Kidney capillary endothelial cell (primary cell): ENCODE measurements at places on chromosomes 7 and 10.

GRCh38 chr10:121611393-121612159 lies 13.3 kb upstream of the FGFR2 start:
- no peak for DNase-seq

- DNase-seq = no peak
These were observed 209.2 kb upstream of the LRRN3 start for GRCh38 chr7:110881721-110882120.

- DNase-seq = no peak
These were observed 126.8 kb upstream of the TNRC18 start for GRCh38 chr7:5550385-5550784.

DNA sequence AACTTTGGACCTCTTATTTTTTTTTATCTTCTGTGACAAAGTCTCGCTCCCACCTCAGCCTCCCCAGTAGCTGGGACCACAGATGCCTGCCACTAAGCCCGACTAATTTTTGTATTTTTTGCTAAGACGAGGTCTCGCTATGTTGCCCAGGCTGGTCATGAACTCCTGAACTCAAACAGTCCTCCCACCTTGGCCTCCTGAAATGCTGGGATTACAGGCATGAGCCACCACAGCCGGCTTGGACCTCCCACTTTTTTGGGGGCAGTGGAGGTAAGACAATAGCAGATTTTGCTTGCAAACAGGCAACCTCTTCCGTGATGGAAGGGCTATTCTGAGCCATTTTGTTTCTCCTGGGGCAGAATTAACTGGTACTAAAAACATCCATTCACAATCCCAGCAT lies 1.2 kb upstream of the TRRAP start:
- no peak for DNase-seq

DNA sequence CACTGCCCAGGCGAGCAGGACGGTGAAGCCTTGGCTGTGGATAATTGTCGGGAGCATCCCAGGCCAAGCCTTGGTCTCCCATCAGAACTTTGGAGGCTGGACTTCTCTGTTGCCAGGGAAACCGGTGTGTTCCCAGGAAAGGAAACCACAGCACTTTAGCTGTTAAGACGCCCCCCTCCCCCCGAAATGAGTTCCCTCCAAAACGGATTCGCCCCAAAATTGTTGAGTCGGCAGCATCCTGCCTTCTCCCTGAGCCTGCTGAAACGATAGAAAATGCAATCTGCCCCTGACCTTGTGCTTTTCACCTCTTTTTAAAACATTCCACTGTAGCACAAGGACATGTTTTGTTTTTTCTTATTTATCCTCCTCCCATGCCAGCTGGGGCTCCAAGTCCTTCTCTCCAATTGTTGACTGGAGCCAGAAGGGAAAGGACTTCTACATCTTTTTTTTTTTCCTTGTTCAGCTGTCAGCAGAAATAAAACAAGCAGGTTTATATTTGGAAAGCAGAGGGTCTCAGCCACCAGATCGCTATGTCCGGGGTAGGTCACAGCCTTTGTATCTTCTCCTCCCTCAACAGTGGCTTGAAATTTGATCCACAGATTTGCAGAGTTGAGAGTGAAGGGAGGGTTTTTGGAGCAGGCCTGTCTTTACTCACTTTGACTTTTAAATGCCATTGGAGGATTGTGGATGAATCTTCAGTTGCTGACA lies 116.5 kb downstream of the ZMIZ1 start:
- DNase-seq = no peak

GRCh38 chr7:138898255-138898654 lies 82.9 kb downstream of the KIAA1549 start:
- DNase-seq = no peak

- no peak for DNase-seq
These were observed 269.6 kb downstream of the ELFN1 start for GRCh38 chr7:1939434-1940401.

- no peak for DNase-seq
These were observed 80.7 kb downstream of the MAD1L1 start for GRCh38 chr7:2151801-2152612.

DNA sequence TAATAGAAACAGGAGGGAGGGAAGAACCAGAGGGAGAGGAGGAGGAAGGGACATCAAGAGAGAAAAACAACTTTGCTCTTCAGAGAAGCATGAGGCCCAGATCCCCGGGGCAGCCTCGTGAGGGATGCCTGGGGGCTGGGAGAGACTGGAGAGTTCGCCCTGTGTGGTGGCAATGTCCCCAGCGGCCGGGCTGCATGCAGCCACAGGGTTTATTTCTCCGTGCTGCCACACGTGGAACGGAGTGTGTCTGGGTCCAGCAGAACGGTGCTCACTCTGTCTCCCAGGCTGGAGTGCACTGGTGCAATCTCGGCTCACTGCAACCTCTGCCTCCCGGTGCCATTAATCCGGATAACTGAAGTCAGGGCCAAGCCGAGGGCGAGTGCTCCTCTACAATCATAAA lies 257.7 kb downstream of the ACTR3B start:
- DNase-seq = no peak

GRCh38 chr7:23471106-23471859 lies 992 bp upstream of the IGF2BP3 start:
- peak; percentile 91 for DNase-seq

DNA sequence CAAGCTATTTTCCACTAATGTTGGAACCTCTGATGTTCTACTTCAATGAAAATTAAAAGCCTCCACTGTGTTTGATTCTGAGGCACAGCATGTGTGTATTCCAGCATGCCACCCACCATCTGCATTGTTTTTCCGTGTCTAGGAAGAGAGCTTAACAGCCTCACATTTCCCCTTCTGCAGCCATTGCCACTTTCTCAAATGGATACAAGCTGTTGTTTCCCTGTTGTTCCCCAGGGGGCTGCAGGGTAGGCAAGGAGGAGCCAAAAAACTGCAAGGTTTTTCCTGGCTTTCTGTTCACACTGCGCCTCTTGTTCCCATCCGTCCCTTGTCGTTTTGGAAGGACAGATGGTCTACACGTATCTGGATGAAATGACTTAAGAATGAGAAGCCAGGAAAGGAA lies 72.3 kb upstream of the DNAJB12 start:
- no peak for DNase-seq

GRCh38 chr10:30510184-30510931 lies 76.4 kb downstream of the MAP3K8 start:
- no peak for DNase-seq

DNA sequence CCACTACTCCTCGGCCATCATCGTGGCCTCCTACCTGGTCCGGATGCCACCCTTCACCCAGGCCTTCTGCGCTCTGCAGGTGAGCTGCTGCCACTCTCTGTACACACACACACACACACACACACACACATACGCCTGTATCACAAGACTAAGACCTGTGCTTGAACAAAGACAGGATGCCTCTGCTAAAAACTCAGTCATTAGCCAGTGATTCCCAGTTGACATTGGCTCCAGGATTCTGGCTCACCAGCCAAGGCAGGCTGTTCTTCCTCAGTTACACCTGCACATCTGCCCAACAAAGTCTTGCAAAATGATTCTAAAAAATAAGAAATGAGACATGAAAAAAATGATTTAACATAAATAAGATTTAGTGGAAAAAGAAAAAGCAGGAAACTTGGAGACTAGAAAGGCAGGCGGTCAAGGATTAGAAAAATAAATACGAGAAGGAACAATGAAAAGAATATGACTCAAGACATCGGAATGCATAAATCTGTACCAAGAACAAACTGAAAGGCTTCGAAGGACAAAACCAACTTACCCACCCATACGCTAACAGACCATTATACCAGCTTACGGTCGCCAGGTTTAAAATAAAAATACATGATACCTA lies 7.4 kb upstream of the LRRC18 start:
- peak; percentile 75 for DNase-seq

DNA sequence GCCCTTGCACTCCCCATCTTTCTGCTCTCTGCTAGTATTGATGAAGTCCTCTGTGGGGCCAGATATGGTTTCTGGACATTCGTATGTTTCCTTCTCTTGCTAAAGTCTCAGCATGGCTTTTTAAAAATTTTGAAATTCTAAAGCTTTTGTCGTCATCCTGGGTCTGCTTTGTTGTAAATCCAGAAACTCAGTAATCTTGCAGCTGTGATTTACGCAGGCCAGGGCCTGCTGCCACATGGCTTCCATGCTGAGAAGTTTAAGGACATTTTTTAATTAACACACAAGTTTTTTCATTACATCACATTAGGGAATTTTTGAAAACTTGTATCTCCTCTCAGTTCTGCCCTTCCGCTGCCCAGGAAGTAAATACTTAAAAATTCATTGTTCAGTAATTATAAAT lies 686.1 kb upstream of the IGFBP3 start:
- DNase-seq = no peak

- no peak for DNase-seq
These were observed 40.1 kb upstream of the PPP1R17 start for GRCh38 chr7:31646942-31647341.

GRCh38 chr7:22541789-22542188 lies 41.8 kb upstream of the STEAP1B start:
- no peak for DNase-seq

GRCh38 chr10:42984035-42984610 lies 92.7 kb upstream of the RET start:
- no peak for DNase-seq

GRCh38 chr10:72132854-72133253 lies 44.5 kb upstream of the SPOCK2 start:
- DNase-seq = no peak

DNA sequence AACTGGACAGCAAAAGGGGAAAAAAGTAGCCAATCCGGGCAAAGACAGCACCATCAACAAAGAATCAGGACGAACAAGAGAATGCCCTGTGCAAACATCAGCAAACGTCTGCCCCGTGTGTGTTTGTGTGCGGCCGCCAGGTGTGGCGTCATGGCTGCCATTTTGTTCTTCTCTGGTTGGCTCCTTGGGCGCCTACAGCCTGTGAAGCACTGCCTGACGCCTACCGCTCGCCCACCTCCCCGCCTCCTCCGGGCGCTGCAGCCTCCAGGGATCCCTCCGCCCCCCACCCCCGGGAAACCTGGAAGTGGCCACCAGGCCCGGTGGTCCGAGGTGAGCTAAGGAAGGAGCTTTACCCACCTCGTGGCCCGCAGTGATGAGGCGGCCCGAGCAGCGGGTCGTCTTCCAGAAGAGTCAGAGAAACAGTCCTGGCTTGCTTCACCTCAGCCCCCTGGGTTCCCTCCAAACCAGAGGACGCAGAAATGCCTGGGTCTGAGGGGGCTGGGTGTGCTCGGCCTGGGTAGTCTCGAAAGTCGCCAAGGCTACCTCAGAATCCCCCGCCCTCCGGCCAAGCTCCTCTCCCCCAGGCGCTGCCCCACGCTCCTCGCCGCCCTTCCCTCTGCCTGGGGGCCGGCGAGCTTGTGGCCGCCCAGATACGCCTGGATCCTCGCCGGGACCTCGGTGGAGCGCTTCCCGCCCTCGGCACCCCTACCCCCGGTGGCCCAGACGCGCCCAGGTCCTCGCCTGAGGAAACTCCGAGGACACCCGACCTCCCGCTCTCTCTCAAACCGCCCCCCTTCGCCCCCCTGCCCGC lies 61.8 kb upstream of the IL6 start:
- no peak for DNase-seq

- DNase-seq = no peak
These were observed 103.8 kb downstream of the HTR5A start for GRCh38 chr7:155173905-155174304.

DNA sequence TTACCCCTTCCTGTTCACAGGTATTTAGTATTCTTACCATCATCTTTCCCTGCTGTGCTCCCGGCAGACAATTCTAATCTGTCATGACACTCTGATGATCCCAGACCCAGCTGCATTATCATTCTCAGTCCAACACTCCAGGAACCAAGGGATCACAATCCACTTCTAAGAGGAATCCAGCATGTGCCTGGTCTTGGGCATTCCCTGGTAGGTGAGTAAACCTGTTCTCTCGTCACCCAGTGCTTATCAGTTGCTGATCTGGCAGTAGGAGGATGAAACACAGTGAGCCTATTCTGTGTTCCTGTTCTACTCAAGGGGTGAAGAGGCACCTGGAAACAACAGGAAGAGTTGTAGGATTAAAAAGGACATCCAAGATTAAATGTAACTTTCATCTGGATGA lies 1.3 kb upstream of the DMBT1 start:
- no peak for DNase-seq
